ENCODE measurements at places on chromosomes 11 and 22. TPM values are rescaled to one million over a fixed set of nuclear protein-coding genes. Genes with fewer than 3 reads are reported as not detected.

- DNase-seq = no peak
Observed at GRCh38 chr11:64078905-64079304, 43.2 kb downstream of the FLRT1 start.

GRCh38 chr11:115300660-115301428 is 203.4 kb downstream of the CADM1 start:
- no peak for DNase-seq

DNA sequence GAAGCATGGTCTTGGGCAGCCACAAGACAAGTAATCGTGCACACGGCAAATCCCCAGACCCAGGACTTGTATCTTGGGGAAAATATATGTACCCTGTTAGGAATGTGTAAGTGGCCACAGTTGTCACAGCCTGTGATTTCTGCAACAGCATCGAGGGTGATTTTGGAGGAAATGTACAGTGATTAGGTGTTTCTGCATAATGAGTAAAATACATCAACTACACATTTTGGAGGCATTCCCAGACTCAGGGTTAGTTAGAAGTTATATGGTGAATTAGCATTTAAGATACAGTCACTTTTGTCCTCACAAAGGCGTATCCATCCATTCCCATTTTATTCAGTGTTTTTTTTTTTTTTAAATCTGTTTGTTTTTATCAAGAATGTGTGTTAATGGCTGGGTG is 28.4 kb downstream of the SUSD2 start:
- DNase-seq = no peak

DNA sequence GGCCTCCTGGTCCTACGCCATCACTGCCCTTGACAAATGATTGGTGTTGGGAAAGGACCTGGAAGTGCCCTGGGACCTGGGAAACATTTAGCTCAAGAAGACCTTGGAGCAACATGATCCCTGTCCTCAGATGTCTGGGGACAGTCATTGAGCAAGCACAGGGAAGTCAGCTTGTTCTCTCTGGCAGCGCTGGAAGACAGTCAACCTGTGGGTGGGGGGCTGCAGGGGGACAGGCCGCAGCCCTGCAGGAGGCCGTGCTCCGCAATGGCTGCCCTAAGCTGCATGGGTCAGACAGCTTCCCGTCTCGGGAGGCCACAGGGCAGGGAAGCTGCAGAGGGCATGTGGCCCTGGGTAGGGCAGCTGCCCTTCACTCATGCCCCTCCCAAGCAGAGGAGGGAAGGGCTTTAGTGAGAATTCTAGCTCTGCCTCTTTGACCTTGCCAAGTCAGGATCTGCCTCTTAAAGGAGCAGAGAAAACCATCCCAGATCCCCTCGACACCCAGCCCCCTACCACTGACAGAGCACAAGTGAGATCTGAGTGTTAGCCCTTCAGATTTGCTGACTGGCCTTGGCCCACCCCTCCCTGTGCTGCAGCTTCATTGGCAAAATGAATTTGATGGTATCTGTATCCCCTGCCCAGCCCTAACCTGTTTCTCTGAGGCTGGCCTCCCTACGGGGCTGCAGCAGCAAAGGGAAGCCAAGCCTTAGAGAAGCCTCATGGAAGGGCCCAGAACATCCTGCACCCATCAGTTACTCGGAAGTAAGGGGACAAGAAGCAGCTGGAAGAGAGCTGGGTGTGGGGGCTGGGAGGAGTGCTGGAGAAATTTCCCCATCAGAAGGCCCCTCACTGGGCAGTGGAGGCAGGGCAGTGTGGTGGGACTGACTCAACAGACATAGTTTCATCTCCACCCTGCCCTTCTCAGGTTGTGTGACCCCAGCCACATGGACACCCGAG is 6.2 kb upstream of the SREBF2 start:
- peak; percentile 63 for DNase-seq

DNA sequence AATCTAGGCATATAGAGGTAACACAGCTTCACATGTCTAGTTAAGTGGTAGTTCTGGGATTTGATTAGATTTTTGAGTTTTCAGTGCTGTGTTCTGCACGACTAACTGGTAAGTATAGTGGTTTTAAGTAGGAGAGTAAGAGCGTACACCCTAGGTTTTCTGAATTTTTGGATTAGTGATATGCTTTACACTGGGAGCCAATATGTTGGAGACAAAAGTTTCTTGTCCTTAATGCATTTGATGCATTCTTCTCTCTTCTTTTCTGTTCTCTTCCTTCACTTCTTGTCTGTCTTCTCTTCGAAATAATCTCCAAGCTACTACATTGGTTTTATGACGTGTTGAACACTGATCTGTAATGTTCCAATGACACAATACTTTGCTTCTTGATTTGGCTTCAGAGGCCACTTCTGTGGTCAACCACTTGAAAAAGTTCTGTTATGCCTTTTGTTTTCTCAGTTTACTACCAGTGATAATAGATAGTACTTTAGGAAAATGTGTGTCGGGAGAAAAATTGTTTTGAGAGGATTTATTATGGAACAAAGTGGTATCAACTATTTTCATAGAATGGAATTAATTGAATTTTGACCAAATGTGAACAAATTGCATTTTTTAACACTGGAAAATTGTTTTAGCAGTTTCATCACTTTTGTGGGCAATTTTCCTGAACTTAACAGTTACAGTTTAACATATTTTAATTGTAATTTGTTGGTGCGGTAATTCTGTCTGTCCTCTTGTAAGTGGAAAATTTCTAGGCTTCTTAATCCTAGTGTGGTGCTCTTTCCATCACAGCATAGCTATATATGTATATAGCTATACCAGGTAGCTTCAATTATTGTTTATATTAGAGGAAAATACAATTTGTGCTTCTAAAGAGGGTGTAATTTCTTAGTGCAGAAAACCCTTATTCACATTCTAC is 2.6 kb downstream of the PDE3B start:
- no peak for DNase-seq

DNA sequence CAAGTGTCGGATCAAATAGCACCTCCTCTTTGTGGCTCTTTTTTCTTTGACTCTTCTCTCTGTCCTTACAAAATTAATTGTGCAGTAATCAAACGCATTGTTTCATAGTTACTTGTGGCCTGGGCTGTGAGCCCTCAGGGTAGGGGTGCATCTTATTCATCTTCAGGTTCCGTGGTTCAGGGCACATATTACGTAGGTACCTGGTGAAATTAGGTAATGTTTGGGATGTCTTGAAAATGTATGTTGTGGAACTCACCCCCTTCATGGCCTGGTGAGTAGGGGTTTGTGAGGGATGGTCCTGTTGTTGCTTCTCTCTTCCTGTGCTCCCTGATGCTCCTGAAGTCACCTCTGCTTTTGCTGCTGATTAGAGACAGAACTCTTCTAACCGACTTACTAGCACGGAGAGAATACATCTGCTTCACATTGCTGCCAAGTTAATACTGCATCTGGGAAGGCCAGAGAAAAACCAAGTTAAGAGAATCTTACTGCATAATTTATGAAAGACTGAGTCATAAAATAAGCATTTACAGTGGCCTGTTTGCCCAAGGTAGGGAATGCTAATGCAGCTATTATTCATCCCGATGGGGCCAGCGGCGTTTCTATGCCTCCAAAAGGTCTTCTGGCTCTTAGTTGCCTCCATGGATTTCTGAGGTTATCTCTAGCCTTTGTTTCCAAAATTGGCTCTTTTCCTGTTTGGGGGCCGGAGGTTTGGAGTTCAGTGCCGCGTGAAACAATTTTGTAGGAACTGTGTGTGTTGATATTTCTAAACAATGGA is 66.9 kb downstream of the TBC1D22A start:
- peak; percentile 73 for DNase-seq

LARGE1 gene
- 22.6 TPM for total RNA-seq

GRCh38 chr11:50275133-50275532 is 242.5 kb downstream of the OR4C45 start:
- no peak for DNase-seq

TMEM86A gene
- total RNA-seq = 12.9 TPM

DNA sequence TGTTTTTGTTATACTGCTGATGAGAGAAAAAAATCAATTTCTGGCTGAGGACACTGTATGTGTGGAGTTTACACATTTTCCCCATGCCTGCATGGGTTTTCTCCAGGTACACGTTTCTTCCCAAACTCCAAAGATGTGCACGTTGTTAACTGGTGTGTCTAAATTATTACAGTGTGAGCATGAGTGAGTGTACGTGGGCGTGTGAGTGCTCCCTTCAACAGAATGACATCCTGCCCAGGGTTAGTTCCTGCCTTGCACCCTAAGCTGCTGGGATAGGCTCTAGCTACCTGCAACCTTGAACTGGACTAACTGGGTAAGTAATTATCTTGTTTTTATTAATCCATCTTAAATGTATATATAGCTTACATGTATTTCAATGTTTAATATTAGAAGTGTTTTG is 5.5 kb downstream of the NPAT start:
- no peak for DNase-seq

DNA sequence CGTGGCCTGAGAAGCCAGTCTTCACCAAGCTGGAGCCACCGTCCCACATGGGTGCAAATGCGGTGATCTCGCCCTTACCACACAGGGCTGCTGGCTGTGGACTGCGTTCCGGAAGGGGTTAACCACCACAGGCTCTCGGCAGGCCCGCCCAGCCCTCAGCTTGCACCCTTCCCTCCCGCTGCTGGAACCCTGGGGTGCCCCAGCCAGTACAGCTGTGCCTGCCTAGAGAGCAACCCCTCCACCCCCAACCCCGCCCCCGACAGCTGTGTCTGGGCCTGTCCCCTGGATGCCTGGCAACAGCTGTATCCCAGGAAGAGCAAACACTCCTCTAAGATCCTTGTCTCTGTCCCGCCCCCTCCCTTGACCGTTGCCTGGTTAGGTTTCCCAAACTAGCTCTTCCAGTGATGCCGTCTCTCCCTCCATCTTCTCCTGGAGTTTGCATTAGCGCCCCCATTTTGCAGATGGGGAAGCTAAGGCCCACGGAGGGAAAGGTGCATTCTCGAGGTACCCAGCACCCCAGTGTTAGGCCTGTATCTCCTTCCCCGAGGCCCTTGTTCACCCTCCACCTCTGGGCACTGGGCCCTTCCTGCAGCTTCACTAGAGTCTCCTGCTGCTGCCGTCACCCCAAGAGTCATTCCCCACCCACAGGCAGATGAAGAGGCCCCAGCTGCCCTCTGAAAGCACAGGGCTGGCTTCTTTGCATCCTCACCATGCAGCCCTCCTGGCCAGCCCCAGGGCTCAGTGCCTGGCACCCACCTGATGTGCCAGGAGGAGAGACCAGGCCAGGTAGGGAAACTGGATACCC is 12.6 kb upstream of the COX8A start:
- DNase-seq = peak; percentile 92

LRP5 gene
- 48.8 TPM for total RNA-seq

PTGDR2 gene
- total RNA-seq = not detected

GRCh38 chr11:44713022-44713421 is 13.7 kb upstream of the TSPAN18 start:
- DNase-seq = no peak

DNA sequence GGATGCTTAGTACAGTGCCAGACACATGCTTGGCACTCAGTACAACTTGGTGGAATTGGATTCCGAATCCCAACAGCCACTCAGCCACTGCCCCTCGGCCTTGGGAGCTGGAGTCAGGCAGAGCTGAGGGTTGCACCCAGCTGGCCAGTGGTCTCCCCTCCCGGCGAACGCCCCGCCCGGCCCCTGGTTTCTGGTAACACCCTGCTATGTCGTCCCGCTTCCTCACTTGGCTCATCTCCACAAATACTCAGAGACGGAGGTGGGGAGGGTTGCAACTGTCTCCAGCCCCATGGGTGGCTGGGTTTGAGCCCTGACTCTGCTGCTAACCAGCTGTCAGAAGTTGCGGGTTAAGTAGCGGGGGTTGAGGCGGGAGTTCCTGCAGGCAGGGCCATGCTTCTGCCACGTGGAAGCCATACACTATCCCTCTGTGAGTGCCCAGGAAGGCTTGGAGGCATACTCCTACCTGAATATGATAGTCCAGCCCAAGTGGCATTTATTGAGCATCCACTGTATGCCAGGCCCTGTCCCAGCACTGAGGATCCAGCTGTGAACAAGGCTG is 67.1 kb downstream of the GRIK4 start:
- DNase-seq = peak; percentile 31

DNA sequence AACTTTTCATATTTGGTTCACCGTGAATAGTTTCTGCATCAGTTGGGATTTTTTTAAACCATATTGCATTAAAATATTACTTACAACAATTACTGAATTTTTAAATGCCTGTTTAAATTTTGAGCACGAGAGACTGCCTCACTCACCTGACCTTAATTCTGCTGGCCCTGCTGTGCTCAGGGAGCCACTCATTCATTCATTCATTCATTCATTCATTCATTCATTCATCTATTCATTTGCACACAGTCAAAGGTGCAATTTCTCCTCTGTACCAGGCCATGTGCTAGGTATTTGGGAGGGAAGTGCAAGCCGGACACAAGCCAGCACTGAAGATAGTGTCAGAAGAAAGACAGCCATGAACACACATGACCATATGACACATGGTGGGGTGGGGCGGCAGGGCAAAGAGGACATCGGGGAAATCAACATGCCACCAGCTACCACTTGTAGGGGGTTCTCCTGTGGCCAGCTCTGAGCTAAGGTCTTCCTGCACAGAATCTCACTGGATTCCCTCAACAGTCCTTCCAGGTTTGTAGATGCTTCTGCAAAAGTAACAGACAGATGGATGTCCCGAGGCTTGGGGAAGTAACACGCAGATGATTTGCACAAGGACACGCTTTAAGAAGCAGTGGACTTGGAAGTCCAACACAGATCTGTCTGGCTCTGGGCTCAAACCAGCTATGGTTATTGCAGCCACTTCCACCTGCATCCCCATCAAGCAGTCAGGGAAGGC is 568 bp upstream of the CSF2RB start:
- no peak for DNase-seq

- peak; percentile 51 for DNase-seq
Observed at GRCh38 chr22:23743303-23743705, 7.6 kb downstream of the ZNF70 start.

GRK3 gene
- 3.7 TPM for total RNA-seq

GRCh38 chr11:2256293-2256913 is 14.0 kb downstream of the ASCL2 start:
- DNase-seq = no peak

- DNase-seq = no peak
Observed at GRCh38 chr11:2950825-2951224, 21.6 kb upstream of the PHLDA2 start.

GRCh38 chr22:24434471-24435322 is 7.3 kb downstream of the ADORA2A start:
- DNase-seq = no peak

C1QTNF5 gene
- 72.1 TPM for total RNA-seq

GRCh38 chr11:125167292-125167953 is 2.9 kb downstream of the PKNOX2 start:
- DNase-seq = peak; percentile 70

DNA sequence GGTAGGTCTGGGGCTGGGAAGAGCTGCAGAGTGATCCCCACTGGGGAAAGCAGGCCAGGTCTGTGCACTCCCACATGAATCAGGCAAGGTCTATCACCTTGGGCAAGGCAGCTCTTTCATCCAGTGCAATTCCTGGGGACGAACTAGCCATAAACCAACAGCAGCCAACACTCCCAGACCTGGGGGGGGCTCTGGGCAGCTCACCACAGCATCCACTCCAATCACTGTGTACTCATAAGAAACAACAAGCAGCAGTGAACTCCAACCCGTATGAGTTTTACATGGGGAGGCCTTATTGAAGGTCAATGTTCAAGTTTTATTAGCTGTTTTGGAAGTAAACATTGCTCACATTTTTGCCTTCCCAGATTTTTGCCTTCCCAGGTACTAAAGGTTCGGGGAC is 157.4 kb upstream of the NAV2 start:
- DNase-seq = no peak

SLC16A8 gene
- 0.56 TPM for total RNA-seq

- DNase-seq = no peak
Observed at GRCh38 chr11:85902353-85902752, 47.2 kb downstream of the CCDC83 start.

GRCh38 chr11:117976445-117976844 is 9.7 kb upstream of the IL10RA start:
- no peak for DNase-seq

Data from myocyte (in vitro differentiated cells).